ENCODE measurements at places on chromosomes 5 and 9. TPM values are rescaled to one million over a fixed set of nuclear protein-coding genes. Genes with fewer than 3 reads are reported as not detected.

GRCh38 chr9:35611230-35611797 lies 6.3 kb downstream of the TESK1 start:
- peak; percentile 12 for DNase-seq

- DNase-seq: peak; percentile 64
These were observed 425.3 kb downstream of the CSNK1G3 start for GRCh38 chr5:123937230-123937629.

- DNase-seq: no peak
These were observed 17.8 kb downstream of the MRPL36 start for GRCh38 chr5:1781726-1782384.

- DNase-seq: peak; percentile 48
These were observed 100.2 kb downstream of the BRINP1 start for GRCh38 chr9:119268985-119269384.

- no peak for DNase-seq
These were observed 68.0 kb upstream of the CLINT1 start for GRCh38 chr5:157926977-157927376.

Gene TRIO
- total RNA-seq: 219 TPM

DNA sequence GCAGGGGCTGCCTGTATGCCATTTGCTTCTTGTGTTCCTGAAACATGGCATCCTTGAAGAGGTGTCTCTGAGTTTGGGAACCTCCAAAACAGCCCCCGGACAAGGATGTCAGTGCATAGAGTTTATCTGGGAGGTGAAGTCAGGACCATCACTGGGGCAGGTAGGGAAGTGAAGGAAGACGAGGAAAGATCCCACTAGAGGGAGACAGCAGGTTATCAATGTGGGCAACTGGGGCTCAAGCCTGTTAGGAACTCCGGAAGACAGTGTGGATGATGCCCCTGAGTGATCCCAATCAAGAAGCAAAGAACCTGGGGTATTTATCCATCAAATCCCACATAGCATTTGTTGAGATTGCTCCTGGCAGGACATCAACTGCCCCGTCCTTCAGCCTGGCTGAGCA lies 233.1 kb downstream of the AGTPBP1 start:
- DNase-seq: no peak

DNA sequence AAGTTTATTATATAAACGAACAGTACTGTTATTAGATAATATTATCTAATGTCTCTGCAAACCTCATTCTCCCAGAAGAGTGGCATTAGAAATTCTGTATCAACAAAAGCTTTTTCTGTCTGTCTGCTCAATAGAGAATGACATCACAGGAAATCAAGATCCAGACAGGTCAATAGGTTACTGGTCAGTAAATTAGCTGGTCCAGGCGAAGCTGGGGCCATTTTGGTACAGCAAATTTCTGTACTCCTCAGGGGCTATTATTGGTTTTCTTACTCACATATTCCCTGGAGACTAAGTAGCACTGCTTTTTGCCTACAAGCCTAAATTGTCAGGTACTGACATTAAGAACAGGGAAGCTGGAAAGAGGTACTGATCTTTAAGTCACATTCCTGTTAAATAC lies 80.5 kb downstream of the PLPP1 start:
- no peak for DNase-seq

DNA sequence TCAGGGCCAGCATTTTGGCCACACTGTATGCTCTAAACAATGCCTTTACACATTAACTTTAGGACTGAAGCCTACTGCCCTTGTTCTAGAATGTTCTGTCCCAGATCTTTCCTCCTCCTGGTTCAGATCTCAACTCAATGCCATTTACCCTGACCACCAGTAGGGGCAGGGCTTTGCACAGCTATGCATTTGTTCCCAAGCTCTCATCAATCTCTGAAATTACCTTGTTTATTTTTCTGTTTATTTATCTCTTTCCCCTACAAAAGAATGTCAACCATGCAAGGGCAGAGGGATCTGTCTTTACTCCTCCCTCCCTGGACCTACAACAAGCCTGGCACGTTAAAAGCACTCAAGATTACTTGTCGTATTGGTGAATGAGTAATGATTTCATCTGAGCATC lies 612.9 kb downstream of the BNC2 start:
- no peak for DNase-seq

DNA sequence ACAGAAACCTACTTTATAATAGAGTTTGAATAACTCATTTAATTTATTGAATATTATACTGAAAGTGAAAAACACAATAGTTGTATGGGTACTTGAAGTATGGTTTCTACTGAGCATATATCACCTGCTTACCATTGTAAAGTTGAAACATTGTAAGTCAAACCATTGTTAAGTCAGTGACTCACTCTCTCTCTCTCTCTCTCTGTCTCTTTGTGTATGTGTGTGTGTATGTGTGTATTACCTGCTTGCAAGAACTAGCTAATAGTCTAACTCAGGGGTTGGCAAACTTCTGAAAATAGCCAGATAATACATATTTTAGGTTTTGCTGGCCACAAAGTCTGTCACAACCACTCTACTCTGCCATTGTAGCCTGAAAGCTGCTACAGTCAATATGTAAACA lies 564.3 kb upstream of the ZNF608 start:
- peak; percentile 76 for DNase-seq

Gene SERF1B
- total RNA-seq: 24.7 TPM

DNA sequence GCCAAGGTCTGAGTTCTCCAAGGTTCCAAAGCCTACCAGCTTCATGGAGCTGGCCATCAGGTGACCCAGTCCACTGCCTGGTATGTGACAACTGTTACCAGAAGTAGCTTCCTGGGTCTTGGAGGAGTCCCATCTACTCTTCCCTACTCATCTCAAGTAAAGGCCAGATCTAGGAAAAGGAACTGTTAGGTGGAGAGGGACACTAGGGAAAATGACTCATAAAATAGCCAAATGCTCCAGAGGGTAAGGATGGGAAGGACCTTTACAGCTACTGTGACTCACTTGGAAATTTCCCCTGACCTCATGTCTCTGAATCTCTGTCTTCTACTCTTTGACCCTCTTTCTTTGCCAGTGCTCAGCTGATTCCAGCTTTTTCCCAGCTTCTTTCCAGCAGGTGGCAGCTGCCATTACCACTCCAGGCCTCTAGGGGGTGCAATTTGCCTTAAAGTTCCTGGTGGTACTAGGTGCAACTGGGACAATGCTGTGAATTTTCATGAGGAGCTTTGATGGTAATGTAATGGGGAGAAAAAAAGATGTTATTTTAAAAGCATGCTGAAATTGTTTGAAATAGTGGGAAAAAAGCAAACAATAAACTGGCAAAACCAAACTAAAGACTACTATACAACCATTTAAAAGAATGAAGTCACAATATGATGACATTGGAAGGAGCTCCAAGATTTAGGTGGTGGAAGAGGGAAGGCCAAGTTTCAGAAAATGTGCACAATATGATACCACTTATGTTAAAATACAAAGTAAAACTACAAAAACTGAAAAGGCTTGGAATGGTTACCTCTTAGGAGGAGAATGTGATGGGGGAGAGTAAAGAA lies 27.1 kb upstream of the MYORG start:
- DNase-seq: peak; percentile 45

Gene ARL14EPL
- not detected for total RNA-seq

Gene GABRA1
- total RNA-seq: not detected

DNA sequence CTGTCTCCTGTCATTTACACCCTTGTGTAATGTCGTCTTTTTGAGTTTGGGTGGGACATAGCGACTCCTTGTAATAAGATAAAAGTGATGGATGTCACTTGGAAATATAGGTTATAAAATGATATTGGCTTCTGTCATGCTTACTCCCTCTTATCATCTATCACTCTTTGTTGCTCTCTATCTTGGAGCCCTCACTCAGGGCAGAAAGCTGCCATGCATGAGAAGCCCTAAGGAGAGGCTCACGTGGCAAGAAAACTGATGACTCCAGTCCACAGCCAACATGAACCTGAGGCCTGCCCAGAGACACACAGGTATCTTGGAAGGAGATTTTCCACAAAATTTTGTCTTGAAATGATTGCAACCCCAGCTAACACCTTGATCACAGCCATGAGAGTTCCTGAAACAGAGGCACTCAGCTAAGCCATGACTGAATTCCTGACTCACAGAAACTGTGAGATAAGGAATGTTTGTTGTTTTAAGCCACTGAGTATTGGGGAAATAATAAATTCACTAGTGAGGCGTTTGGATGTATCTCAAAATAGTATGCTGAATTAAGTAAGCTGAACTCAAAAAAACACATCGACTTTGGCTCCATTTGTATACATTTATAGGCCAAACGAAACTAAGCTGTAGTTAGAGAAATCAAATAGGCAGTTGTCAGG lies 216.7 kb downstream of the CDH18 start:
- peak; percentile 39 for DNase-seq

Gene SEMA5A
- total RNA-seq: 10.2 TPM

GRCh38 chr9:123482295-123482968 lies 126.4 kb downstream of the CRB2 start:
- no peak for DNase-seq

- DNase-seq: peak; percentile 11
These were observed 47.3 kb downstream of the PRLR start for GRCh38 chr5:35182910-35183535.

- peak; percentile 80 for DNase-seq
These were observed 425.1 kb downstream of the BNC2 start for GRCh38 chr9:16445141-16445920.

GRCh38 chr5:122354293-122354692 lies 42.3 kb downstream of the SNCAIP start:
- DNase-seq: no peak

Measured in mammary epithelial cell (primary cell).